ENCODE measurements at places on chromosomes 1 and 21.

- no peak for DNase-seq
Measured at GRCh38 chr1:231600458-231600976, 26.1 kb upstream of the DISC1 start.

DNA sequence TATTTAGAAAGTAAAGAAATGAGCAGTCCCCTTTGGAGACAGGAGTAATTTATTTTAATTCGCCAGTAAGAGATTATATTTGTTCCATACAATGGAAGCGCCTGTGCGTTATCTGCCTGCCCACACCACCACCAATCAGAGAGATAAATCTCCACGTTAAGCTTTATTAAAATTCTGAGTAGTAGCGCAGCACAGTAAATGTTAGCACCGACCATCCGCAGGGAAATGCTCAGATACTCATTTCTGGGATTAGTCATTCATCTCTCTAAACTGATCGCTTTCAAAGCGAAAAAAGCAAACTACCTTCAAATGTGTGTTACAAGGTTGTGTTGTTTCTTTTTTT, 1.2 kb downstream of the ETS2 start:
- no peak for DNase-seq

DNA sequence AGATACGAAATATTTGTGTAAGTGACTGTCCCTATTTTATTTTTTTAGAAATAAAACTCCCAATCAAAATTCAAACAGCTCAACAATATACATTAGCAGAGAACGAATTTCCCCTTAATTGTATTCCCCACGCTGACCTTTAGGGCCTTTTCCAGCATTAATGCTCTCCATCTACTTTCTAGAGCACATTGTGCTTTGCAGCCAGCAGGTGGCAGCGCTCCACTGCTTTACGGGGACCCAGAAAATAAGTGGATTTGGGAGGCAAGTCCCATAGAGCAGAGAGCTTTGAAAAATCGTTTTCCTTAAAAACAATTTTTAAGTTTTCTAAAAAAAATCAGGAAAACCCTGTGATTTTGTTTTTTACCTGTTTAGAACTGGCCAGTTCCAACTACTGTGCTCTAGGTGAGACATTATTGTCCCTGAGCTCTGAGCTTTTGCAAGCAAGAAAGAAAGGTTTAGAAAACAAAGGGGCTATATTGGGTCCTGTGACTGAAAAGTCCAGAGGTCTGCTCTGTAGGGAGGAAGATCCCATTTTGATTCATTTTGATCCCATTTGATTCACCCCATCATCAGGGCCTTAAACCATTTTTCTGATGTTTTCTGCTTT, 144.4 kb upstream of the ZNF644 start:
- DNase-seq: no peak

- no peak for DNase-seq
Measured at GRCh38 chr1:5973771-5974170, 18.5 kb downstream of the NPHP4 start.

DNA sequence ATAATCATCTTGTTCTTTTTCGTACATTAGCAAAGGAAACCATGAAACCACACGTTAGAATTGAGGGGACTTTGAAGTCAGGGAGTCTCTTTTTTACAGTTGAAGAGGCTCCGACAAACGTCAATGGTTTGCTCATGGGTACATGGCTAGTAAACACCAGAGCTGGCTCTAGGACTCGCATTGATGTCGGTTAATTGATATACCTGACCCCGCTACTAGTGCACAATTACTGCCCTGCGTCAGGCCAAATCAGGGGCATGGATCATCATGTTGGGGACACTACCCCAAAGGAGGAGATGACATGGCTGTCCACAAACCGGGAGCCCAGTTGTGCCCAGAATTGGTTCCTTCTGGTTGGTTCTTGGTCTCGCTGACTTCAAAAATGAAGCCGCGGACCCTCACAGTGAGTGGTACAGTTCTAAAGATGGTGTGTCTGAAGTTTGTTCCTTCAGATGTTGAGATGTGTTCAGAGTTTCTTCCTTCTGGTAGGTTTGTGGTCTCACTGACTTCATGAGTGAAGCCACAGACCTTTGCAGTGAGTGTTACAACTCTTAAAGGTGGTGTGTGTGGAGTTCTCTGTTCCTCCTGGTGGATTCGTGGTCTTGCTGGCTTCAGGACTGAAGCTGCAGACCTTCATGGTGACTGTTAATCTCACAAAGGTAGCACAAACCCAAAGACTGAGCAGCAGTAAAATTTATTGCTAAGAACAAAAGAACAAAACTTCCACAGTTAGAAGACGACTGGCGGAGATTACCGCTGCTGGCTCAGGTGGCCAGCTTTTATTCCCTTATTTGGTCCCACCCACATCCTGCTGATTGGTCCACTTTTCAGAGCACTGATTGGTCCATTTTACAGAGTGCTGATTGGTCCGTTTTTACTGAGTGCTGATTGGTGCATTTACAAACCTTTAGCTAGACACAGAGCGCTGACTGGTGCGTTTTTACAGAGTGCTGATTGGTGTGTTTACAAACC, 126.9 kb upstream of the ERRFI1 start:
- no peak for DNase-seq

DNA sequence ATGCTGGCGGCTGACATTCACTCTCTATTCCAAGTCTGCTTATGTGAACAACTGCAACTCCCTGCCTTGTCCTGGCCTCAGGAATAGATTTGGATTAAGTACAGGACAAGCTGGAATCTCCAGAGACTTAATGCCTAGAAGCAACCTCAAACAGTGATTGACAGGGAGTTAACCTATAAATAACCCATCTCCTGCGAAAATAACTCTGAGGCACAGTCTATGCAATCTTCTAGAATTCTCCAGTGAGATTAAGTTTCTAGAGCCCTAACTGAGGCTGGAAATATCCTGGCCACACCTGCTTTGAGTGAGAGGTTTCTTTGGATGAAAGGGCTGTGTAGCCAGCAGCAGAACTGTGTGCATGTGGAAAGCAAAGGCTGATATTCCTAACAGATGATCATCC, 25.3 kb upstream of the ATP1A1 start:
- DNase-seq: no peak

- no peak for DNase-seq
Measured at GRCh38 chr1:1324084-1324523, 356 bp downstream of the INTS11 start.

DNA sequence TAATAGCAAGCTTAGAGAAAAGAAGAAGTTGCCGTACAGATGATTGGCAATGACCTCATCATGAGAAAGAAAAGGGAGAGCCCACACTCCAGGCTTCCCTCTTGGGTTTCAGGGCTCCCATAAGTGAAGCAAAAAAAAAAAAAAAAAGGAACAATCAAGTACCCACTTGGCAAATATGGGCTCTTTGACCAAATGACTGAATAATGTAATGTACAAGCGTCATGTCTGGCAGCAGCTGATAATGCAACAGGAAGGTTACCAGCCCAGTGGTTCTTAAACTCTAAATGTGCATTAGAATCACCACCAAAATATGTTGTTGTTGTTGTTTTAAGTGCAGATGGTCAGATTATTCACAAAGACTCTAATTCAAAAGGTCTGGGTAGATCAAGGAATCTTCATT, 13.5 kb downstream of the TNFSF4 start:
- DNase-seq: no peak

- DNase-seq: no peak
Measured at GRCh38 chr1:200473698-200474371, 64.0 kb upstream of the ZNF281 start.

GRCh38 chr1:115458426-115459114, 120.5 kb upstream of the NGF start:
- DNase-seq: no peak

- DNase-seq: no peak
Measured at GRCh38 chr21:42369821-42370220, 3.5 kb upstream of the TFF1 start.

DNA sequence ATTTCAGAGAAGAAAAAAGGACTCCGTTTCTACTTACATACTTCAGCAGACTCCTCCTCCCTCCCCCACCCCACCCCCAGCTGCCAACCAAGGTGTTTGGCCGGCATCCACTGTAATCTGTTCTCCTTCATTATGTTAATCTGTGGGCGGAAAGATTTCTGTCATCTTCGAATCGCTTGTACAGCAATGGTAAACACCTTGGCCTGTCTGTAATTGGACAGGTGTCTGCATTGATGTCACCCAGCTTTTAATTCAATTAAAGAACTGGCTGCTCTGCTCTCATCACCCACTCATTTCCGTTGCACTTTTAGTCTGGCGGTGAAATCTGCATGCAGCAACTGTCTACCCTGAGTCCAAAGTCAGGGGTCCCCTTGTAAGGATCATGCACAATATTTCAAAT, 368.6 kb downstream of the USH2A start:
- DNase-seq: no peak

DNA sequence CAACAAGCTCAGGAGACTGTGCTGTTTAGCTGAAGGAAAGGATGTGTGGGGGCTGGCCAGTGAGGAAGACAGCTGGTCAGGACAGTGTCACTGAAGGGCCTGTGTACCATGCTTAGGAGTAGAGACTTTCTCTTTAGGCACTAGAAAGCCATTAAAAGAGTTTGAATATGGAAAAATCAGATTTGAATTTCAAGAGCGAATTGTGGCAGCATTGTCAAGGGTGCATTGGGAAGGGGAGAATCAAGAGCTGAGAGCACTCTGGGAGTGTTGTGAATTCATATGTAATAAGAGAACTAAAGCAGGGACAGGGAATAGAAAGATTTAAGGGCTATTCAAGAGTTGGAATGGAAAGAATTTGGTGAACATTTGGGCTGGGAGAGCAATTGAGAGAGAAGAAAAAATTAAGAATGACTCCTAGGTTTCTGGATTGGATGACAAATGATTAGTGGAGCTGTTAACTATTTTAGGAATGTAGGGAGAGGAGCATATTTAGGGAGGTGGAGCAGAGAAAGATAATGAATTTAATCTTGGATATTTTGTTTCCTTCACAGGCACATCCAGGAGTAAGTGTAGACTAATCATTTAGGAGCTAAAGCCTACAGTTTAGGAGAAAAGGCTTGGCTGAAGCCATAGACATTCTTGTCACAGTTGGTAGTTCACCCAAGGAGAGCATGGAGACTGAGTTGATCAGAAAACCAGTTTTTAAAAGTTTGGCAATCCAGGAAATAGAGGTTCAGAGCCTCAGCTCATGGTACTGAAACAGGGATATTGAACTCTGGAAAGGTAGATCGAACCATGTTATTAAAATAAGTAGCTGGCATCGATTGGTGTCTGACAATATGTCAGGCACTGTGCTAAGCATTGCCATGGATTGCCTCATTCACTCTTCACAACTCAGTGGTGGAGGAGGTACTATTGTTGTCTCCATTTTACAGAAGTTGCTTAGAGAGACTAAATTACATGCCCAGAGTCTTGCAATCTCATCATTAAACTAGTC, 23.1 kb upstream of the TOR3A start:
- DNase-seq: no peak

DNA sequence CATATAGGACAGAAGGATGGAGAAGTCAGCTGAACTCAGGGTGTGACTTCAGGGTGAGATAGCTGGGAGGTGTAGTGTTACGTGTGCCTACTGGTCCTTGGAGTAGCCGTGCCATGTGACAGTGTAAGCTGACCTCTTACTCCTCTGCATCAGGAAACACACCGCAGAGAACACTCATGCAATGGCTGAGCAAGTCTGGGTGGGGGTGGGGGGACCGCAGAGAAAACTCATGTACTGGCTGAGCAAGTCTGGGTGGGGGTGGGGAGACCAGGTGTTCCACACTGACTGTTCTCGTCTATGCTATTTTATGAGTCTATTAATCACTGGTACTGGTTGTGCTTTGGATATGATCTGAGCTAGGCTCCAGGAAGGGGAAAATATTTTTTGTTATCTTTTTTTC, 233.1 kb downstream of the PAPPA2 start:
- DNase-seq: peak; percentile 98

GRCh38 chr21:45590246-45590725, 48.0 kb upstream of the SLC19A1 start:
- DNase-seq: no peak

GRCh38 chr21:43979654-43980053, 32.5 kb upstream of the TRAPPC10 start:
- DNase-seq: no peak

- DNase-seq: no peak
Measured at GRCh38 chr1:69120817-69121216, 446.9 kb upstream of the LRRC7 start.

DNA sequence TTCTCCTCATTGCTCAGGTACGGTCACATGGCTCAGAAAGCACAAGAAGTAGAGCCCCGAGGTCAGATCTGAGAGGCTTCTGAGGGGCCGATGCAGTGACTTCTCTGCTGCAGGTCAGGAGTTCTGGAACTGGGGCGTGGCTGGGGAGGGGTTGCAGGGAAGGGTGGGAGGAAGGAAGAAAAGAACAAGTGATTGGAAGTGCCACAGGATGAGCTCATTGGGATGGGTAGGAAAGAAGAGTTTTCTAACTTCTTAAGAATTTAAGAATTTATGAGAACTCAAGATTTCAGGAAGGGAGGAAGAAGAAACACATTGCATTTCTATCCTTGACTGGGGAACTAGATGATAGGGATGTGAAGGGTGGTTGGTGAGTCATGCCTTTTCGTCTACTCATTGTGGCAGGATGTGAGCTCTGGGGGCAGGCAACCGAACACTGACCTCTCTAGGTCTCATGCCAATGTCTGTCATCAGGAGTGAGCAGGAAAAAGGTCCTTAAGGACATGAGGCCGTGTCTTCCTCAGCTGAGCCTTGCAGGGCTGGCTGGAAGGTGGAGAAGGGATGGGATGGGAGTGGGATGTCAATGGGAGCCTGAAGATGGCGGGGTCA, 497 bp downstream of the FCRLB start:
- DNase-seq: no peak

- DNase-seq: no peak
Measured at GRCh38 chr1:53242381-53242780, 4.1 kb upstream of the MAGOH start.
